NCI-H2227 treated with DMSO at 0.1 percent for 48 hours (cell line): ENCODE measurements at places on chromosomes 6 and 20.
A peak's percentile ranks its signal among the peaks of the same experiment; 100 is the strongest.

DNA sequence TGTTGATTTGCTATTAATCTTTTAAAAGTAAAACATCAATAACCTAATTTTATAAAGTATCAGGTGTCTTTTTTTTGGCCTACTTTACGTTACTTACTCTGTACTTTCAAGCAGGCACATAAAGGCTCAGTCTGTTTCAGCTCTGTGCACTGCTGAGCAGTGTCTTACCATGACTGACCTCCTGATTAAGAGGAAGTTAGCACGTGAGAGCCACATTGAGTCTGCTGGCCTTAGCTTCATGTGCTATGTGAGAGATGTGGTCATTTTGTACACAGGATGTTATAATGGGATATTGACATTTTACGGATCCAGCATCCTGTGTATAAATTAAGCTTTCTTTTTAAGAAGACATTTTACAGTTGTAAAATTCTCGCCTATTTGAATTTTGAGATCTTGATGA lies 31.9 kb downstream of the ARID1B start:
- DNase-seq = no peak

DNA sequence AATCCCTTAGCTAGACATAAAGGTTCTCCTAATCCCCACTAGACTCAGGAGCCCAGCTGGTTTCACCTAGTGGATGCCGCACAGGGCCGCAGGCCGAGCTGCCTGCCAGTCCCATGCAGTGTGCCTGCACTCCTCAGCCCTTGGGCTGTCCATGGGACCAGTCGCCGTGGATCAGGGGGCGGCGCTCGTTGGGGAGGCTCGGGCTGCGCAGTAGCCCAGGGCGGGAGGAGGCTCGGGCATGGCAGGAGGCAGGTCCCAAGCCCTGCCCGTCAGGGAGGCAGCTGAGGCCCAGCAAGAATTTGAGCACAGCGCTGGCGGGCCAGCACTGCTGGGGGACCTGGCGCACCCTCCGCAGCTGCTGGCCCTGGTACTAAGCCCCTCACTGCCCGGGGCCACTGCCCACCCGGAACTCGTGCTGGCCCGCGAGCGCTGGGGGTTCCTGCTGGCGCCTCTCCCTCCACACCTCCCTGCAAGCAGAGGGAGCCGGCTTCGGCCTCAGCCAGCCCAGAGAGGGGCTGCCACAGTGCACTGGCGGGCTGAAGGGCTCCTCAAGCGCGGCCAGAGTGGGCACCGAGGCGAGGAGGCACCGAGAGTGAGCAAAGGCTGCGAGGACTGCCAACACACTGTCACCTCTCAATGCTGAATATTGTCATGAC lies 307.8 kb downstream of the C6orf118 start:
- DNase-seq = no peak

DNA sequence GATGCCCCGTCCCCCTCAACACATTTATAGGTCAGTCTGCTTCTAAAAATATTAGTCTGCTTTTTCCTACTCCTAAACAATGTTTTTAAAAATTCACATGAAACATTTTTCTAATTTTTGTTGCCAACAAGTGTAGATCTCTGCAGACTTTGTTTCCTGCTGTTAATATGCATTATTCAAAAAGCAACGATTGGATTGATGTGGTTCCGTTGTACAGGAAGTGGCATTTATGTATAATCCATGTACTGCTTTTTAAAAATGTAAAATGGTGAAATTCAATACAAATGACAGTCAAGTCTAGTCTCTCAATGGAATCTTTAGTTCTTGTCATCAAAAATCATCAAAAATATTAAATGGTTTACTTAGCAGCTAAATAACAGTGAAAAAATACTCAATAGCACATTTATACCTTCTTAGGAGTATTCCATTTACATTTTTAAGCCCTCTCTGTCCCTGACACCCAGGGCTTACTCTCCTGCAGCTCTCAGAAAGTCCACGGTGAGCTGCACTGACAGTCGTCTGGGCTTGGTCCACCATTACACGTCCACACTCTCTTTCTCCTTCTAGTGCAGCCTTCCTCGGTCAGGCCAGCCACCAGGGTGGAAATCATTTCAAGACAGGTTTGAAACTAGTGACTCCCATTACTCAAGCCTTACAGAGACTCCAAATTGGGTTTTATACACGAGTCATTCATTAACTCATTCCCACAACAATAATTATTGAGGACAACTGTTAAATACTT lies 211.5 kb downstream of the TMEM200A start:
- DNase-seq = no peak

GRCh38 chr20:40639676-40640355 lies 49.2 kb downstream of the MAFB start:
- DNase-seq = no peak

- no peak for DNase-seq
Measured at GRCh38 chr6:144158133-144158532, 7.8 kb downstream of the STX11 start.

DNA sequence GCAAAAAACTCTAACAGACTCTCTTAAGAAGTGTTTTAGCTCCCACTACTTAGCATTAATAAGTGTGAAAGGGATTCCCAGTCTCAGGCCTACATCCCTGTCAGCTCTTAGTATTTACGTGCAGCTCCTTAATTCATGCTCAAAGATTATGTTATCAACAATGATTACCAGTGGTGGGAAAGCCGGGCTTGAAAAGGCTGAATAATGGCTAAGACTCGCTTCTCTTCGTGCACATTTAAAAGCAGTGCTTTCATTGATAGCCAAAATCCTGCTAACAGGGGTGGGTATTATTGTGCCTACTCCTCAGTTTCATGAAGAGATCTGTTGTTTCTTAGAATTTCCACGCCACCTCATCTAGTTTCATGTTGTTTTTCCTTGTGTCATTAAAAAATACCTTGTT lies 518.8 kb downstream of the GRIK2 start:
- DNase-seq = no peak

GRCh38 chr6:129843573-129843972 lies 17.5 kb downstream of the TMEM244 start:
- DNase-seq = no peak

- peak; percentile 82 for DNase-seq
Measured at GRCh38 chr20:49505518-49505917, 23.1 kb upstream of the KCNB1 start.

DNA sequence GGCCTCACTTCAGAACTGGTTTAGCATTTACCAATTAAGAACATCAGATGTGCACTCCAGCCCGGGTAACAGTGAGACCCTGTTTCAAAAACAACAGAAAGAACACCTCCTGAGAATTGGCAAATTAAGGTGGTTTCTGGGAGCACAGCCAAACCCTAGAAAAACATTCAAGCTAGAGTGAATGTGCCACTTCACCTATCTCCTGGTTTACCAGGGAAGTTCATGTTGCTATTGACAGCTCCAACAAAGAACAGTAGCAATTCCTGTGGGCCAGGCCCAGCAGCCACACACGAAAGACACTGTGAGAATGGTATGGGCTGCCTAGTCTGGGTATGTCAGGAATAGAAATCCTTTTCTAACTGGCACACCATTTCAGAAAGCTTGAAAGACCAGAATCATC lies 4.9 kb downstream of the POLR1C start:
- DNase-seq = no peak

GRCh38 chr6:139961190-139961589 lies 586.7 kb upstream of the CITED2 start:
- DNase-seq = no peak

DNA sequence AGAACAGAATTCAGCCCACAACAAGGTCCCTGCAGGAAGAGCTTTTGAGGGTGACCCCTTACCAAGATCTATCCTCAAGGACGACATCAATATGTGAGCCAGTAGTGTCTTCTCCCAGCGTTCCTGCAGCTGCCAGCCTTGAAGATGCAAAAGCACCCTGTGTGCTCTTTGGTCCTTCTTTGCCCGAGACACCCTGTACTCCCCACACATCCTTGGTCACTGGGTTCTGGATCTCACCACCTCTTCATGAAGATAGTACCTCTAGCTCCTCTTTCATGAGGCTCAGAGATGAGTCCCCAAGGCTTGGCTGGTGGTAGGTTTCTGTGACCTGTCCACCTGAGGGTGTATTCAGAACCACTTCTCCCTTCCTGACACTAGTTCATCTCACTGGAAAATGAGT lies 259.6 kb upstream of the FOXQ1 start:
- no peak for DNase-seq

DNA sequence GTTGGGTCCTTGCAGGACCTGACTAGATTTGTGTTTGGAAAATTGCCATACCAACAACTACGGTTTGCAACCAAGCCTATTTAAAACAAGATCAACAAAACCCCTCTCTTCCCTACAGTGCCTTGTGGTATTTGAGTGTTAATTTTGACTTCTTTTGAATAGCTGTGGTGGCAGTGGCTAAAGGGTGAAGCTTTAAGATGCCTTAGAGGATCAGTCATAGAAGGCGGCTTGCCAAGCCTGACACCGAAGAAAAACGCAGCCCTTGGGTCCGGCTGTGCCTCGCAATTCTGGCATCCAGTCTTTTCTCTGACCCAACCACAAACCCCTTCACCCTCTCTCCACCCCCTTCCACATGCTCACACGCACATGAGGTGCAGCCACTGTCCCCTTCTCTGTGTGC lies 32.6 kb downstream of the BMP6 start:
- no peak for DNase-seq

DNA sequence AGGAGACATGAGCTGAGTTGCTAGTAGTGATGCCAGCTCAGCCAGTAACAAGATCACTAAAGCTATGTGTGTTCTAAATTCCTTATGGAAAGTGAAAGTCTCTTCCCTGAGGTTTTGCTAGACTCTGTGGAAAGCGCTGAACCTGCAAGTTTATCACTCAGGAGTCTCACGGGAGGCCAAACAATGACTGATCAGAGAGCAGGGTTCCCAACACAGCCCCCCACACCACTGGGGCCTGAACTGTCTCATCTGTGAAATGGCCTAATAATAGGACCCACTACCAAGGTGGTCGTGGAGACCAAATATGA lies 19.9 kb downstream of the ACSS1 start:
- no peak for DNase-seq

DNA sequence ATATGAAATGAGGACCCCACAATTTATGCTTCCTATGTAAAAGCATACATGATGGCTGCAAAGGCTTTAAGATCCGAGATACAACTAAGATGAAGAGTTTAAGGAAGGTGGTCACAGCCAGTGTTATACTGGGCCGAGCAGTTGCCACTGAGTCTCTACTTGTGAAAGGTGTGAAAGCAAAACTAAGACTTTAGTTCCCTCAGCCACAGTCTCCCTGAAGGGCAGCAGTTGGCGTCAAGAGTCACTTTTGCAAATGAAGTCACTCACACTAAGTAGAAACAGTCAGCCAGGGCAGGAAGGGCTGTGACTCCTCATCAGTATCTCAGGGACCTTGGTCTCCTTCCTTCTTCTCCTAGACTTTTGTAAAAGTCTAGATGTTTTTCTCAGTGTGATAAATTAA lies 191.6 kb upstream of the MCHR2 start:
- no peak for DNase-seq

DNA sequence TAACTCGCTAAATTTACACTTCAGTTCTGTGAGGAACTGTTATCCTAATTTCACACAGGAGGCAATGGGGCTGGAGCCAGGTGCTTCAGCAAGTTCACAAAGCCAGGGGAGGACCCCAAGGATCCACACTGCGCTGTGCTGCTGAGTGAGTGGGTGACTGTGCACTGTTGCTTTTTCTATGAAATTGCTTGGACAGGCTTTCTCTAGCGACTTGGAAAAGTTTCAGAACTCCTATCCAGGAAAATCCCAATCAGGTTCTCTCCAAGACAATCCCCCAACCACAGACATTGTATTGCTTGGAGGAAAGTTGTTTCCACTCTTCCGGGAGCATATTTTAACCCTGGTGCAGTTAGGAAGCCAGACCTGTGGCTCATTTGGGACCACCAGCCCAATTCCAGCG lies 175.9 kb upstream of the CST7 start:
- no peak for DNase-seq

- DNase-seq = no peak
Measured at GRCh38 chr6:119444642-119445557, 95.3 kb upstream of the MAN1A1 start.

- DNase-seq = no peak
Measured at GRCh38 chr6:170404036-170404435, 97.5 kb downstream of the FAM120B start.

GRCh38 chr6:146594495-146594894 lies 4.3 kb upstream of the ADGB start:
- DNase-seq = no peak

- no peak for DNase-seq
Measured at GRCh38 chr6:151589667-151590066, 95.8 kb downstream of the CCDC170 start.

GRCh38 chr6:72784071-72784470 lies 162.2 kb downstream of the KCNQ5 start:
- no peak for DNase-seq

DNA sequence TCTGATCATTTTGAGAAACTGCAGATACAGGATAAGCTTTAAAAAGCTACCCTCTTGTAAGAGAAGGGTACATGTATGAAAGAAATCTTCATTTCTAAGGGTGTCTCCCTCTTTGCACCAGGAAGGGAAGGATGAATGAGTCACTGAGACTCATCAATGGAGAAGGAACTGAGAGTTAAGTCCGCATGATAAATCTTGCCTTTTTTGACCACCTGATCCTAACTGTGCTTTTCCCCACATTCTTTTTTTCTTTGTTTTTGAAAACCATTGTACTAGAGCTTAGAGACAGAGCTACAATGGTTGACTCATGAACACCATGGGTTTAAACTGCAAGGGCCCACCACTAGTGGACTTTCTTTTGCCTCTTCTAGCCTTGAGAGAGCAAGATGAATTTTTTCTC lies 353.0 kb upstream of the RGS17 start:
- DNase-seq = no peak

DNA sequence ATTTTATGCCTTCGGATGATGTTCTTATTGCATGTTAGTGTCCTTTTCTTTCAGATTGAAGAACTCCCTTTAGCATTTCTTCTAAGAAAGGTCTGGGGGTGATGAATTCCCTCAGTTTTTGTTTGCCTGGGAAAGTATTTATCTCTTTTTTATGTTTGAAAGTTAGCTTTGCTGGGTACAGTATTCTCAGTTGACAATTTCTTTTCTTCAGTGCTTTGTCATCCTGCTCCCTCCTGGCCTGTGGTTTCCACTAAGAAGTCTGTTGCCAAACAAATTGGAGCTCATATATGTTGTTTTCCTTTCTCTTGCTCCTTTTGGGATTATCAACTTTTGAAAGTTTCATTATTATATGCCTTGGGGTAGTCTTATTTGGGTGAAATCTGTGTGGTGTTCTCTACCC lies 11.5 kb downstream of the GRM1 start:
- no peak for DNase-seq

- DNase-seq = no peak
Measured at GRCh38 chr6:119132261-119132981, 54.0 kb upstream of the FAM184A start.

DNA sequence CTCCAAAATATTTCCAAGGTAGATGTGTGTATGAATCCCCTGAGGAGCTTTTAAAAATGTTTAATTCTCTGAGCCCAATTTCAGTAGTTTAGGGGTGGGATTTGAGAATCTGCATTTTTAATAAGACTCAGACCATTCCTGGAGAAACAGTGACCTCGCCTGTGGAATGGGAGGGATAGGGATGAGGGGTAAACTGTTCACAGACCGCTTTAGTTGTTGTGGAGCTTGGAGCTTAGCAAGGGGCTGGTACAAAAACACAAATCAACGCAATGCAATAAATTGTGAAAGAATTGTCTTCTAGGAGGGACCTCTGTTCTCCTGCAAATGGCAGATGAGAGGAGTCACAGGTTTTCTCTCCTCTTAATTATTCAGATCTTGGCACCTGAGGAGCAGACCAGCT lies 239.3 kb upstream of the SULF2 start:
- DNase-seq = no peak
